ENCODE measurements at places on chromosomes 13 and 19.

- no peak for DNase-seq
These were observed 486.8 kb downstream of the FOXO1 start for GRCh38 chr13:40179445-40180281.

GRCh38 chr13:99377641-99378040, 70.4 kb upstream of the GPR183 start:
- DNase-seq: no peak

DNA sequence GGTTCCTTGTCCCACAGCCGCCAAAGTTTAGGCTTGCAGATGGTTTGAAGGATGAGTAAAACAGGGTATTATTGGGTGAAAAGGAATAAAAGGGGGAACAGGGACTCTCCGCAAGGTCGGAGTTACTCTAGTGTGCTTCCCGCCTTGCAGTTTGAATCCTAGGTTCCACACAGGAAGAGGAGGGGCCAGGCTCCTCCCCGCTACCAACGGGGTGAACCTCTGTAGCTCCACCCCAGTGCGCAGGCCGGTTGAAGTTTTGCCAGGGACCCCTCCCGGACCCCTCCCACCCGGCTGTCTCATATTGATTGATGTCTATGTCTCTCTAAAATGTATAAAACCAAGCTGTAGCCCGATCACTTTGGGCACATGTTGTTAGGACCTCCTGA, 11.6 kb upstream of the GTF2F2 start:
- DNase-seq: no peak

- DNase-seq: no peak
These were observed 255.0 kb upstream of the SLITRK1 start for GRCh38 chr13:84137292-84137691.

DNA sequence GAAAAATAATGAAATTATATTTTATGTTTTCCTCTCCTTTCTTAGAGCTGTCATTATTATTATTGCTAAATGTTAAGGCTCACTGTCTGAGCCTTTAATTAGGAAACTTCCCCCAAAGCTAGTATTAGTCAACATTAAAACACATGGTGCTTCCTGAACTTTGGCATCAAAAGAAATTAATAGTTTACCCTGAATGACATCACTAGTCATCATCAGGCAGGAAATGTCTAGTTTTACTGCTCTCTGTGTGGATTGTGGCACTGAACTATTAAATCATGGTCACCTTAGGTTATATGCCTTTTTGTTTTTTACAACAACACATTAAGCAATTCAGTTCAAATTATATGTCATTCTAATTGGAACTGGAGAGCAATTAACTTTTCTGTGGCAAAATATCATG, 595.5 kb downstream of the SLITRK1 start:
- no peak for DNase-seq

- DNase-seq: no peak
These were observed 27.2 kb upstream of the CCNP start for GRCh38 chr19:40253611-40254092.

- no peak for DNase-seq
These were observed 62.2 kb downstream of the DNAJC15 start for GRCh38 chr13:43085545-43085944.

DNA sequence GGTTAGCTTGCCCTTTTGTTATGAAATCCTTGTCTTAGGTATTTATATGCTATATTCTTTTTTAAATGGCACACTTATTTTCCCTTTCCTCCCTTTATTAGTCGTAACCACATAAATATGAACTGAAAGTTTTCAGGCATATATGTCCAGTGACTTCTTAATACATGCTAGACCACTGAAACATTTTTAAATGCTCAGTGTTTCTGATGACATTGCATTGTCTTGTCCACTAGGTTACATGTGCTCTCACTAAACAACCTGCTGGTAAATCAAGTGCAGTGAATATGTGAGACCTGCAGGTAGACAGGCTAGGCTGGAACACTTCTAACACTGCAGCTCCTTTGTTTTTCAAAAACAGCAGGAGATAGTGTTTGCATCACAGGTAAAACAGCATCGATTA, 332.6 kb upstream of the DACH1 start:
- no peak for DNase-seq

GRCh38 chr13:81563091-81563490, 1222.2 kb upstream of the SPRY2 start:
- no peak for DNase-seq

DNA sequence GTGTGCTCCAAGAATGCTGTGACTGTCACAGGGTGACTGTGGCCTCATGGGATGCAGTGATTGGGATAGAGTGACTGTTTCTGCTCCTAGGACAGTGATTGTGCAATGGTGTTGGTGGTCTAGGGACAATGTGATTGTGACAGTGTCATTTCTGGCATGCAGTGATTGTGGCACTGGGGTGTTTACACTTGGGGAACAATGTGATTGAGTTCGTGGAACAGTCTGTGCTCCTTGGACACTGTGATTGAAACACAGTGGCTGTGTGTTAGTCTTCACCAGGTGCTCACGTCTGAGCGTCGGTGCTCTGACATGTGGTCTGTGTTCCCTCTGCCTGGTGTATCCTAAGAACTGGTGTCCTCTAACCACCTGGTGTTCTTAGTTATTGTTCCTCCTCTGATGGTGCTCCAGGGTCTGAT, 1.7 kb downstream of the PDE4A start:
- no peak for DNase-seq
